ENCODE measurements at places on chromosomes 5 and 9.
A peak's percentile ranks its signal among the peaks of the same experiment; 100 is the strongest.

GRCh38 chr5:132812123-132812765 is 858 bp upstream of the SOWAHA start:
- DNase-seq = no peak

DNA sequence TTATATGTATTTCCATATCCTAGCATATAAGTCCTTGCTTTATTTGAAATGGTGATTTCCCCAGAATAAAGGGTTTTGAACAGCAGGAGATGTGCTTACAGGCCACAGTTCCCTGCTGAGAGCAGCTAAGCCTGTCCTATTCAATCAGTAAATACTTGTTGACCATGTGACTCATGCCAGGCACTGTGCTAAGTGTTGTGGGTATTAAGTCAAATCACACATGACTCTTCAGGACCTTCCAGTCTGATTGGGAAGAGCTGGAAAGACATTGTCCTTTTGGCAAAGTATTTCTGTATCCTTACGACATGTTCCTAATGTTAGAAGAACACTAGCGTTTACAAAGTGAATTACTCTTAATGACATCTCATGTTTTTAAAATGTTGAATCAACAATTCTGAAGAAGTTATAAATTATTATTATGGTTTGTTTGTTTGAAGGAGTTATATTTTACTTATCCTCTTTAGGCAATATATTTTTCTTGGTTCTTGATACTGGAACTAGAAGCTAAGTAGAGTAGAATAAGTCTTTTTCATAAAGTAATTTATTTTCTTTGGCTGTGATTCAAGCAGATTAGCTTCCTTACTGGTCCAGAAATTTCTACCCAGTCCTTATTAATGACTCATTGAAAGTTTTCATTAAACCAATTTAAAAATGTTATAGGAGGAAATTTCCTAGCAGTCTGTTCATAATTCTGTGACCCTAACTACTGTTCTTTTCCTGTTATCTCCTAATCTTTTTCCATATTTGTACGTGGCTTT is 82.1 kb downstream of the GAPVD1 start:
- DNase-seq = peak; percentile 84

DNA sequence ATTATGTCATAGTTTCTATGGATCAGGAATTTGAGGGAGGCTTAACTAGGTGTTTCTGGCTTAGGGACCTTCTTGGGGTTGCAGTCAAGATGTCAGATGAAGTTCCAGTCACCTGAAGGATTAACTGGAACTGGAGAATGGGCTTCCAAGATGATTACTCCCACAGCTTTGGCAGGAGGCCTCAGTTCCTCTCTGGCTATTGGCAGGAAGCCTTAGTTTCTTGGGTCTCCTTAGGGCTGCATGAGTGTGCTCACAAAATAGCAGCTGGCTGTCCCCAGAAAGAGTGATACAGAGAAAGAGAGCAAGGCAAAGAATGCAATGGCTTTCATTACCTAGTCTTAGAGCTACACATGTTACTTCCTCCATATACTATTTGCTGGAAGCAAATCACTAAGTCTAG is 138.1 kb upstream of the TLE4 start:
- DNase-seq = no peak

- no peak for DNase-seq
Measured at GRCh38 chr9:127626752-127627493, 14.8 kb downstream of the STXBP1 start.

DNA sequence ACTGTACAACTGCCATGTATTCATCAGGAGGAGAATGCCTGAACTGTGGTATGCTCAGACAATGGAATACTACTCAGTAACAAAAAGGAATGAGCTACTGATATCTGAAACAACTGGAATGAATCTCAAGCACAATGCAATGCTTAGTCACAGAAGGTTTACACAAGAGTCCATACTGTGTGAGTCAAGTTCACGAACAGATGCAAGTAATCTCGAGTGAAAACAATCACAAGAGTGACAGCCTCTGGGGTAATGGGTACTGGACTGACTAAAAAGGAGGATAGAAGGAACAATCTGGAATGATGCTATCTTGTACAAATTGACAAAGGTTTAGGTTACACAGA is 19.5 kb upstream of the GOLGA1 start:
- DNase-seq = peak; percentile 71

DNA sequence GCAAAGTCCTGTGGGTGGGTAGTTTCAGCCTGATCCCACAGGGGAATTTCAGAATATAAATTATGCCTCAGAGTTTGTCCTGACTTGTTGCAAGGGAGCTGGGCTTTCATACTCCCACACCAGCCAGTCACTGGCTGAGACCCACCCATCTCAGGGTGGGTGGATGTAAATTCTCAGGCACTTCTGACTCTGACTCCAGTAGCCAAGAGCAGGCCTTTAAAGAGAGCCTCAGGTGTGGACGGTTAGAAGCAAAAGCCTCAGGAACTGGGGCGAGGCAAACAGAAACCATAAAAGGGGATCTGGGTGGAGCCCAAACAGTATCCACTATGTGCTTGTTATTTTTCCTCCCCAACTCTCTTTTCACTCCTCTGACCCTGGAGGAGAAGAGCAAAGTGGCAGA is 28.6 kb upstream of the FBXW11 start:
- no peak for DNase-seq

DNA sequence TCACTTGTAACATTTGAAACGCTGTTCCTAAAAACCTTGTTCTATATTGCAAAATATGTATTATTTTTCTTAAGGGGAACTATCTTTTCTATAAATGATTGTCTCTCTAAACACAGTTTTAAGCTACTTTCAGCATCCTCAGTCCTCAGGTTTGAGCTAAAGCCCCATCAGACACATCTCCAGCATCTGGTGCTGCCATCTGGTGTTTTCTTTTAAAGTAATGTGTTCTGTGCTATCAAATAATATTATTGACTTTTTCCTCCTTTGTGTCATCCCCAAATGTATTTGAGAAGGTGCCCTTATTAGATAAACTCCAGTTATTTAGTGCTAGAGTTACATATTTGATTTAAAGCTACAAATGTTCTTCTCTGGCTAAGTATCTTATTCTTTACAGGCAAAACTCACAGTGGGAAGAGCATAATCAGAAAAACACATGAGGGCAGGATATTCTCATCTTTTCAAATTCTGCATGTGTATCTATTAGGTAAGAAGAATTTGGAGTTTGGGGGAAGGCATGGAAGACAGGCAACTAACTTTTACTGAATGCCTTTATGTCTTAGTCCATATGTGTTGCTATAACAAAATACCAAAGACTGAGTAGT is 27.5 kb downstream of the ZNF474 start:
- peak; percentile 73 for DNase-seq

All from fibroblast of mammary gland (primary cell).